ENCODE measurements at places on chromosomes 5 and 9.

GRCh38 chr5:103891151-103891550, 328.6 kb upstream of the NUDT12 start:
- no peak for DNase-seq

- DNase-seq: no peak
These were observed 136.5 kb upstream of the ABCA1 start for GRCh38 chr9:105064248-105065097.

DNA sequence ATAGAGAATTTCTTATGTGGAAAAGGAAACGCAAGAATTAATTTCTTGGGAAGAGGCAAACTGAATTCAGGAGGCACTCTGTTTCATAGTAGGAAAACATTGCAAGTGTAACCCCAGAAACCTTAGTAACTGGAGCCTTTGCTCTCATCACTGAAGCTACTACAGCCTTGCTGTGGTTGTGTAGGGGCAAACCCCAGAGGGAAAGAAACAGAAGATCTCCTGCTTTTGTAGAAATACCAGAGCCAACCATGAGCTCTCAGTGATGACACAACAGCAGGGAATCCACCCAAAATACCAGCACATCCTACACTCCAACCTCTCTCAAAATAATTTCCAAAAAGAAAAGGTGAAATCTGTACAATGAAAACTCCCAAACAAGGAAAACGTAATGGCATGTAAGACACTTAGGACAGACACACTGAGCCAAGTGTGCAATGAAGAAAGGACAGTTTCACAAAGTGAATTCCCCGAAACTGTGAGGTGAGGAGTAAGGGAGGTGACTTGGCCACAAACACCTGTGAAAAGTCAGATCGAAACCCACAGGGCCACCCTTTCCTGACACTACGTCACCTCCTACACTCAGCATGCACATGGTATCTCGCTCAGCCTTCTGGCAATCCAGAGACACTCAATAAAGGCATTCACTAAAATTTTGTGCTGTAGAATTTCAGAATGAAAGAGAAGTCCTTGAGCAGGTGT, 8.5 kb upstream of the ACSL6 start:
- peak; percentile 56 for DNase-seq

GRCh38 chr9:133457233-133457632, 2.5 kb upstream of the CACFD1 start:
- no peak for DNase-seq

GRCh38 chr5:73272351-73272750, 99.4 kb downstream of the TMEM174 start:
- no peak for DNase-seq

GRCh38 chr5:158487664-158488063, 612.1 kb downstream of the EBF1 start:
- DNase-seq: no peak

GRCh38 chr5:63963080-63963735, 963 bp upstream of the HTR1A start:
- no peak for DNase-seq

GRCh38 chr9:83706676-83707517, 861 bp downstream of the UBQLN1 start:
- peak; percentile 68 for DNase-seq

GRCh38 chr5:175640106-175640775, 17.6 kb upstream of the HRH2 start:
- DNase-seq: peak; percentile 14

GRCh38 chr9:124225945-124226344, 31.8 kb upstream of the NEK6 start:
- no peak for DNase-seq

GRCh38 chr9:88870627-88871026, 120.6 kb upstream of the S1PR3 start:
- DNase-seq: no peak

DNA sequence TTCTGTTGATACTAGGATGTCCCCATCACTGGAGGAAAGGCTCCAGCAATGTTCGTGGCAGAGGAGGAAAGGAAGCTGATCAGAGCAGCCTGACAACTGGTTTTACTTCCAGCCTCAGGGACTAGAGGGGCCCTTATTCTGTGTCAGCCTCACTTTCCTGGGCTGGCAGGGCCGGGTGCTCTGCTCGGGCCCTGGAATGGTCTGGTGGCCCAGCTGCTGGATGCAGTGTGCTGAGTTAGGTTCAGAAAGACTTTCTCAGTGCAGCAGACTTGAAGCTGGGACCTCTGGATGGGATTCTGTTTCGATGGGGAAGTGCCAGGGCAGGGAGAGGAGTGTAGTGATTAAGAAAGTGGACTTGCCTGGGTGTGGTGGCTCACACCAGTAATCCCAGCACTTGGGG, 81.0 kb downstream of the MACROH2A1 start:
- peak; percentile 6 for DNase-seq

DNA sequence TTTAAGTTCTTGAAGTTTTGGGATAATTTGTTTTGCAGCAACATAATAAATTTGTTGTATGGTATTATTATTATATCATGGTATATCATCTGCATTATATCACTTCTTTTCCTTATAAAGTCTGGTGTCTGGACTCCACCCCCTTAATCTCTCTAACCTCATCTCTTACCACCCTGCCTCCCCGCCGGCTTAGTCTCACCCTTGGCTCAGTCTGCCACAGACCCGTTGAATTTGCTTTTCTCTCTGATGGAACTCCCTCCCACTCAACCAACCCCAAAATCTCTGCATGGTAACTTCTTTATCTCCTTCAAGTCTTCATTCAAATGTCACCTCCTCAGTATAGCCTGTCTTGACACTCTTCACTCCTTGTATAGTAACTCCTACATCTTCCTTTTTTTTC, 29.6 kb upstream of the MATR3 start:
- DNase-seq: no peak

DNA sequence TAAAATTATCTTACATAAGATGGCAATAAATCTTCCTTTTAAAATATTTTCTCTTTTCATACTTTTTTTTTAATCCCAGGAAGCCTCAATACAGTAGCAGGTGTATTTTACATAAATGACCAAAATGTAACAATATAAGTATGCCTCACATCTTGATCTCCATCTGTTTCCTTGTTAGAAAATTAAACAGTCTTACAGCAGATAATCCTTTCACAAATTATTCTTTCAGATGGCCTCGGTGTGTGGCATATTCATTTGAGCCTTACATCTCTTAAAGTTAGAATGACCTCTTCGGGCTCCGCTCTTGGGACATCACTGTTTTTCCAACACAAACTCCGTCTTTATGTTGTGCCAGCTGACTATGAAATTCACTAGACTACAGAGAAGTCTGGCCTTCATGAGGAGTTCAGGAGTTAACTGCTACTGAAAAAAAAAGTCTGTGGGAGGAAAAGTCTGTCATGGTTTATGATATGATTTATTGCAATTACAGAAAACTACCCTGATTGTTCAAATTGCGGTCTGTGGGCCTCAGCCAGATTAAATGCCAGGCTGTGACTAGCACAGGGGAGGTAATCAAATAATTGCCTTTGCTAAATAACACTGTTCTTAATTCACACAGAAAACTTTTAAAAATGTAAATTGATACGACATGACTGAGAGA, 292.9 kb upstream of the PUM3 start:
- no peak for DNase-seq

DNA sequence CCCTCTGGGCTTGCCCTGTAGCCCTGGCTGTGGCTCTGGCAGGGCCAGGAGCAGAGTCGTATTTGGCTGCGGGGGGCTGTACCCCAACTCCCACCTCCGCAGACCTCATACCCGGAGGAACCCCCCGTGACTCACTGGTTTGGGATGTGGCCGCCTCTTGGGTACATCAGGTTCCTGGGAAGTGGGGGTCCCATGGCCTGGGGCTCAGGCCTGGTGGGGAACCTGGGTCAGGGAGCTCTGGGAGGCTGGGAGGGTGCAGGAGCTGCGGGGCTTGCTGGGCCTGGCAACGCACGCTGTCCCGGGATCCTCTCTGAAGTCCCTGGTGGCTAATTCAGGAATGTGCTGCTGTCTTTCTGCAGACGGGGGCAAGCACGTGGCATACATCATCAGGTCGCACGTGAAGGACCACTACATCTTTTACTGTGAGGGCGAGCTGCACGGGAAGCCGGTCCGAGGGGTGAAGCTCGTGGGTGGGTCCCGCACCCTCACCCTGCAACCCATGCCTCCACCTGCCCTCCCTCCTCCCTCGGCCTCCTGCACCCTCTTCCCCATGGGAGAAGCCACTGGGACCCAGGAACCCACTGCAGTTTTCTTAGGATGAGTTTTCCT, 2.4 kb downstream of the LCN1 start:
- no peak for DNase-seq

- no peak for DNase-seq
These were observed 19.2 kb downstream of the PRRC1 start for GRCh38 chr5:127536687-127537086.

- no peak for DNase-seq
These were observed 330.0 kb downstream of the RASEF start for GRCh38 chr9:82732928-82733327.

- no peak for DNase-seq
These were observed 12.8 kb upstream of the SPATA24 start for GRCh38 chr5:139416651-139417050.
